GDM1 (cell line): ENCODE measurements at places on chromosomes 6 and 20.

DNA sequence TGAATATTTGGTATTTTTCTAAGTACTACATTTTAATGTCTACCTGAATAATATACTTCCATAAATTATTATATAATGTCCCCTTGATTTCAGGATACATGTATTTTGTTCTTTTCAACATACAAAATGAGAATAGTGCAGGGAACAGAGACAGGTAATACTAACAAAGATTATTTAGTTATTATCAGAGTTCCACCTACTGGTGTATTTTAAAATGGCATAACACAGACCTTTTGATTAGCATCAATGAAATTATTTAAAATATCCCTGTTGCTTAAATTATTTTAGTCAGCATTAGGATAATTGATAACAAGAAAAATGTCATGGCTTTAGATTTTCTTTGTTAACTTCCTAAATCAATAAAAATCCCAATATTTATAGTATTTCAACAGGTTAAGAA, 184.0 kb downstream of the PRDM13 start:
- DNase-seq: no peak

DNA sequence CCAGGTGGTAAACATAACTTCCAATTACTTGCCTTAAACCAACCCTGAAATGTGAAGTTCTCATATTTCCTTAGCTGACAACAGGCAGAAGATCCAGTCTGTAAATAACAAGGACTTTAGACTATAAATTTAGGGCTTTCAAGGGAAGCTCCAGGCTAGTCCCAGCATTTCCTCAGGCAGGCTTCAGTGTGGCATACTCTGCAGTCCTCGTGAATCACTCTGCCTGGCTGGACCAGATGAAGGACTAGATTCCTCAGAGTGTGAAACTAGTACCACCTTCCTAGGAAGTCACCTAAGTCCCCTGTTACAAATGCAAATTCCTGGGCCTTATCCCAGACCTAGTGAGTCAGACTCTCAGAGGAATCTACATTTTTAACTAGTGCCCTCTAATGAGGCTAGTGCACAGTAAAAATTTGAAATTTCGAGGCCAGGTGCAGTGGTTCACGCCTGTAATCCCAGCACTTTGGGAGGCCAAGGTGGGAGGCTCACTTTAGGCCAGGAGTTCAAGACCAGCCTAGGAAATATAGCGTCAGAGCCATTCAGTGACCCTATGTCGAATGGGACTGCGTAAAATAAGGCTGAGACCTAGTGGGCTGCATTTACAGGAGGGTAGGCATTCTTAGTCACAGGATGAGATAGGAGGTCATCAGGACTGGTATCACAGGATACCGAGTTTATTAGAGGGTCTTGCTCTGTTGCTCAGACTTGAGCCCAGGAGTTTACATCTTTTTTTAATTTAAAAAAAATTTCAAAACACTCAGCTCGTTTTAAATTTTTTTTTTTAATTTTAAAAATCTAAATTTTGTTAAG, 279.6 kb upstream of the JARID2 start:
- DNase-seq: no peak

DNA sequence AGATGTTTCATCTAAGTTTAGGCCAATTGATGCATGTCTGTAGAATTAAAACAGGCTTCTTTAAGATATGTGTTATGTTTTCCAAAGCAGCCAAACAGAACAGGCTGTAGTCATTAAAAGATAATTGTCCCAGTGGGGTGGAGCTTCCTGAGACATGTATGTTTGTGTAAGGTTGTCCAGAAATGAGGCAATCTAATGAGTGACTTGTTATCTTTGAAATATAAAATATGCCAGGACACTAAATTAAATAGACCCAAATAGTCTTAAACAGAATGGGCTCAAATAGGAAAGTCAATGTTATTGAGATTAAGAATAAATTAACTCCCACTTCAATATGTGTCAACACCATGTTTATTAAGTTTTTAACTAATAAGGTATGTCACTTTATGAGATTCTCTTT, 204.7 kb upstream of the RNF217 start:
- no peak for DNase-seq

DNA sequence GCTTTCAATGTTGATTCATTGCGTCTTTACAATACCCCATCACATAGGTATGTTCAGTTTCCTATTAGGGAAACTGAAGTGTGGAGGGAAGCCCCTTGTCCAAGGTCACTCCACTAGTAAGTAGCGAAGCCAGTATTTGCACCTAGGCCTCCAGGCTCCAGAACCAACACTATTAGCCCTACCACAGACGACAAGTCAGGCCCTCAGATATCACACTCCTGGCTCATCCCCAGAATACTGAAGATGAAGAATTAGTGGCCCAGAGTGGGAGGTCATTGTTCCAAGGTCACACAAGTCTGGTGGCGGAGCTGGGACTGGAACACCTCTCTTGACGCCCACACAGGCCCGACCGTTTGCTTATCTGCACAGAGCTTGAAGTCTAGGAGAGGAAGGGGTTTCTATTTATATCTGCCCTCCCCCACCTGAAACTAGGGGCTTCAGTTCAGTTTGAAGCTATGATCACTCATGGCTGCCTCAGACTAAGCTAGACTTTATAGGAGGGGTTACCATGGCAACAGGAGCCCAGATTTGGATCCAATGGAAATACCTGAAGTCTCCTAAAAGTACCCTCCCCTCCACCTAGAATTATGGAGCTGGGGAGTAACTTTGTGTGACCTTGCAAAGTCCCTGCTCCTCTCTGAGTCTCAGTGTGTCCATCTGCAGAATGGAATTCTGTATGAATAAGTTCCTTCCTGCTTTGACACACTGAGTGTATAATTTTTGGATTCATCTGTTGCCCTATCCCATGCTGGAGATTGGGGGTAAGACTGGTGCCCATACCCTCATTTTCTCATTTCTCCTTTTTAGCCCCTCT, 2.2 kb downstream of the SNTA1 start:
- no peak for DNase-seq

- DNase-seq: no peak
These were observed 1.0 kb downstream of the TOMM34 start for GRCh38 chr20:44959082-44959637.

- no peak for DNase-seq
These were observed 239.8 kb upstream of the SULF2 start for GRCh38 chr20:48025051-48025515.

- DNase-seq: no peak
These were observed 120.7 kb downstream of the MACROD2 start for GRCh38 chr20:14116037-14116436.

DNA sequence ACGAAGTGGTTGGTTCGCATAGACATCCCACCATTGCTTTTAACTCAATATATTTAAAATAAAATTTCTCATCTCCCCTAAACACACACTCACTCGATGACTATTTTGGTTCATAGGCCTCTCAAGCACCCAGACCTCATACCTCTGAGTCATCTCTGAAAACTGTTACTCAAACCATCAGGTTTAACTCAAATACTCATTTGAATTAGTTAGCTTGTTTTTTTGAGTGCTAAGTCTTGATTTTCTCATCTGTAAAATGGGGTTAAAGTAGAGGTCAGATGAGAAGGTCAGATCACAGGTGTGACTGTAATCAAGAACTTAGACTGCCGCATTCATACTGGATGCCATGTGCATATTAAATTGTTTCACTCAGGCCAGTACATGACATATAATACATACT, 243.9 kb upstream of the TENT5A start:
- DNase-seq: no peak

DNA sequence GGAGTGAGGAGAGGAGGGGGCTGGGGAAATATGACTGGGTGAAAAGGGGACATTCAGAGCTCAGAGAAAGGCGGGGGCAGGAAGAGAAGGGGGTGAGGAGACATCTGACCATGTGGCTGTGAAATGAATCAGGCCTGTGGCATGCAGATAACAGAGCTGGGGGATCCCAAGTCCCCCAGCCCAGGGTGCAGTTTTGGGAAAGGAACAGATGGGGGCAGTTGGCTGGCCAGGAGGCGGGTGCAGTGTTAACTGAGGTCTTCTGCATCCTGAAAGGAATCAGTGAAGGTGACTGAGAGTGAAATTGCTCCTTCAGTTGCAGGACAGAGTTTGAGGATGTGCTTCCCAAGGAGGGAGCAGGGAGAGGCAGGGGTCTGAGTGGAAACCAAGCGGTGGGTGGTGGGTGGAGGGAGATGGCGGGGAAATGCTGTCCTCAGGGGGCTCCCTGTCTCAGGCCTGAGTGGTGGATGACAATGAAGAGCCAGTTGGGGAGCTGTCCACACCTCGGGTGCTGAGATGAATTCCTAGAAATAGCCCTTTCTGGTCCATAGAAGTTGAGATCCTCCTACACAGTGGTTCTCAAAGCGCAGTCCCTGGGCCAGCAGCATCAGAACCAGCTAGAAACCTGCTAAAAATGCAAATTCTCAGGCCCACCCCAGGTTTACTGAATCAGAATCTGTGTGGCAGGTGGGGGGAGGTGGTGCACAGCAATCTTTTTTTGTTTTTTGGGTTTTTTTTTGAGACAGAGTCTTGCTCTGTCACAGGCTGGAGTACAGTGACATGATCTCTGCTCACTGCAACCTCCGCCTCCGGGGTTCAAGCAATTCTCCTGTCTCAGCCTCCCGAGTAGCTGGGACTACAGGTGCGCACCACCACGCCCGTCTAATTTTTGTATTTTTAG, 26.0 kb upstream of the CCDC167 start:
- DNase-seq: no peak

DNA sequence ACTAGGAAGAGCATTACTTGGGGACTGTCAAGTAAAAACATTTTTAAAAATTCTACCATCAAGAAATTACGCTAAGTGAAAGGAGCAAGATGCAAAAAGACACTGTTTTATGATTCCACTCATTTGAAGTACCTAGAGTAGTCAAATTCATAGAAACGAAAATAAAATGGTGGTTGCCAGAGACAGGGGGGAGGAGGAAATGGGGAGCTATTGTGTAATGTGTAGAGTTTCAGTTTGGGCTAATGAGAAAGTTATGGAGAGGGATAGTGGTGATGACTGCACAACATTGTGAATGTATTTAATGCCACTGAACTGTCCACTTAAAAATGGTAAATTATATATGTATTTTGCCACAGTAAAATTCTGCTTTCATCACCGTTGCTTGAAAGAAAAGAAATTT, 83.8 kb downstream of the UST start:
- DNase-seq: no peak

- DNase-seq: no peak
These were observed 422.9 kb upstream of the CHD6 start for GRCh38 chr20:42041000-42041565.

DNA sequence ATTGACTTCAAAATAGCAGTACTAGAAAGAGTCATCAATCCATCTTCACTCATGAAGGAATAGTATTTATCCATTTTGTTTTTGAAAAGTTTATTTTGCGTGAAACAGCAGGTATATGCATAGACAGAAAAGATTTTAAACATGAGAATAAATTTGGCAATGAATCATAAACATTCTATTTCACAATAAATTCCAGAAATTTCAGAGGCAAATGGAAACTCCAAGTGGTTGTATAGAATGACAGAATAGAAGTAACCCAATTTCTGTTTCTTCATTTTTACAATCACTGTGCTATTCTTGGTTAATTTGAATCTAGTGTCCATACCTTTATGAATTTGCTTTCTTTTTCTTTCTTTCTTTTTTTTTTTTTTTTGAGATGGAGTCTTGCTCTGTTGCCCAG, 173.0 kb upstream of the ECI2 start:
- DNase-seq: no peak

- DNase-seq: no peak
These were observed 13.0 kb downstream of the PSMF1 start for GRCh38 chr20:1131354-1131753.

GRCh38 chr6:153927867-153928266, 111.2 kb upstream of the OPRM1 start:
- no peak for DNase-seq

- no peak for DNase-seq
These were observed 171.9 kb upstream of the SPACA1 start for GRCh38 chr6:87875781-87876180.

DNA sequence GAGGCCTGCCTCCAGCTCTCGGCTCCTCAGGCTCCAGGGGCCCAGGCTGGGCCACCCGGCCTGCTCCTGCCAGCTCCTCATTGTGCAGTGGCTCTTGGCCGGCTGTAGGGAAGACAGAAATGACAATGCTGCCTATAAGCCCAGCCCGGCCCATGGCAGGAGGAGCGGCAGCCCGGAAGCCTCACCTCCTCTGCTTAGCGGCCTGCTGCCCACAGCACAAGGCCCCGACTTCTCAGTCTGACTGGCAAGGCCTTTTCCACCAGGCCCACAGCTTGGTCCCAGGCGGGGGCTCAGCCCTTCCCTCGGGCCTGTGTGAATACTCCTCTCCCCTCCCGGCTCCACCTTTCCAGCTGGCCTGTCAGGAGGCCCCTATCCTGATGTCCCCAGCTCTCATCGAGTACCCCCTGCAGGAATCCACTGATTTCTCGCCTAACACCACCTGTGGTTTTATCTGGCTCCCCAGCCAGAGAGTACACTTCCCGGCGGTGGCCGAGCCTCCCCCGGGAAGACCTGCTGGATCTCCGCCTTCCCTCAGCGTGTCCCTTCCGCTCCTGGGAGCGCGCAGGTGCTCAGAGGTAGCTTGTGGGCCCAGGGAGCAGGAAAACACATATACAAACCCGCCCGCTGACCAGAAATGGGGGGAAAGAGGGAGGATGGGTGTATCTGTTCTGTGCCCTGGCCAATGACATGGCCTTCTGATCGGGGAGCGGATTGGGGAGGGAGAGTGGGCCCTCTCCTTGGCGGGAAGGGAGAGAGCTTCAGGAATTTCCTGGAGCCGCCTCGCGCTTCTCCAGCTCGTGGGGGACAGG, 963 bp downstream of the DDRGK1 start:
- DNase-seq: no peak

DNA sequence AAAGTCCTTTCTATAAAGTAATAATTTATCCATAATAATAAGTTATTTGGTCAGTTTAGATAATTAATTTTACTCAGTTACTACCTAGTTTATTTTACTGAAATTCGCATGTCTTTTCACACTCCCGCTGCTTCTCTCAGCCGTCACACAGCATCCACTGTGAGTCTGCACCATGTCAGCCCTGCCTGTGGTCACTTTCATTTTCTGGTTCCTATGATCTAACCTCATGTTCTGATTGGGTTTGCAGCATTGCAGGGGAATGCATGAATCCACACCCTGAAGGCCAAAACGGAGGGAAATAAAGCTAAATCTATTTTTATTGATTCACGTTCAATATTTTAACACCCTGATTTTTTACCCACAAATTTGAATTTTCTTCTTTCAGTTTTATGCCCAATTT, 47.4 kb downstream of the PDE10A start:
- no peak for DNase-seq
